ENCODE measurements at places on chromosomes 12 and 14.
A peak's percentile ranks its signal among the peaks of the same experiment; 100 is the strongest.

DNA sequence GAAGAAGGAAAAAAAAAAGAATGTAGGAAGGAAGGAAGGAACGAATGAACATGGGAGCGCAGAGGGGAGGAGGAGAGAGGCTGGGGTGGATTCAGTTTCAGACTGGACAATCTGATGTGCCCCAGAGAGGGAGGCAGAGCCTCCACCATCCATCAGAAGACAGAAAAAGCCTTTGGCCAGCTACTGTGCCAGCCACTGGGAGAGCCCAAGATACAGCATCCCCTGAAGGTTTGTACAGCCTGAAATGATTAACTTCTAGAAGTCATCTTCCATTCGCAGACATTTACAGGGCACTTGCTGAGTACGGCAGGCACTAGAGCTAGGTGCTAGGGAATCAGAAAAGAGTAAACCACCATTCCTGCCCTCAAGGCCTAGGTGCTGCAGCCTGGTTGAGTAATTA lies 9.0 kb downstream of the PLEKHG6 start:
- DNase-seq = no peak

GRCh38 chr12:121391619-121392324 lies 8.1 kb upstream of the RNF34 start:
- DNase-seq = peak; percentile 34

- DNase-seq = peak; percentile 5
These were observed 94.4 kb downstream of the CRACR2A start for GRCh38 chr12:3658327-3659163.

DNA sequence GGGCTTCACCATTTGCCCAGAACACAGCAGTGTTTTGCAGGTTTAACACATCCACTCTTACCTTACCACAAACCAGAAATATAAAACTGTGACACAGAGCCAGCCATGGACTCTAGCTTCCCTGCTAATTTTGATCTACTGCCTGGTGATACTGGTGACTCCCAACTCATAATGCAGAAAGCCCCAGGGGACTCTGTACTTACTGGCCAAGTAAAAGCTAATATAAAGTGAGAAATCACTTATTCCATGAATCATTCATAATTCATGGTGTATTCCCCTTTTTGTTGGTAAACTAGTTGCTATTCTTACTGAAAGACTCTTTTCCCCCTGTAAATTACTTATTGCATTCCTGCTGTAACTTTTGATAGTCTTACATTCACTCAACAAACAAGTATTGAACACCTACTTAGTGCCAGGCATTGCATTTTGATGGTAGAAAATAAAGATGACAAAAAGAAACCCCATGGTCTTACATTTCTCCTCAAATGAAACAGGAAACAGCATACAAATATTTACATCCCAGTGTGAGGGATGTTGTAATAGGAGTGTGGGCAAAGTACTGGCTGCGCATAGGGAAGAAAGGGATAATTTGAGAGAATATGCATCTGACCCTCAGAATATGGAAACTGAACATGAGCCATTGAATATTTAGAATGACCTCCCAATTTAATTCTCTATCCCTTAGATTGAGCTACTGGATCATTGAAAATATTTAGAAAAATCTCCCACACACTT lies 279.6 kb downstream of the PDZRN4 start:
- no peak for DNase-seq

GRCh38 chr14:70203686-70204085 lies 14.9 kb upstream of the SLC8A3 start:
- no peak for DNase-seq

- no peak for DNase-seq
These were observed 17.2 kb downstream of the RILPL1 start for GRCh38 chr12:123516216-123516780.

GRCh38 chr12:5264006-5264405 lies 167.9 kb upstream of the NTF3 start:
- peak; percentile 7 for DNase-seq

GRCh38 chr14:31965735-31966598 lies 111.1 kb upstream of the ARHGAP5 start:
- DNase-seq = no peak

DNA sequence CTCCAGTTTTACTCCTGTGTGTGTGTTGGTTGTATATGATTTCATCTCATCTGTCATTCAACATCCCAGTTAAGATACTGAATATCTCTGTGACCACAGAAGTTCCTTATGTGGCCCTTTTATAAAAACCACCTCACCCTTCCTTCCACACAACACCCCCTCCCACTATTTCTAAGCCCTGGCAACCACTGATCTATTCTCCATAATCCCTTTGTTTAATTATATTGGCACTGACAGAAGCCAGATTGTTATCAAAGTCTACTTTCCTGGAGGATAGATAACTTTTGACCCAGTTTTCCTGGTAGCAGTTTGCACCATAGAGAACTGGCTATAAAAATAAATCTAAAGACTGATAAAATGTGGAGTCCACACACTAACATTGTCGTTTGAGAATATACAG lies 902.8 kb downstream of the SLC16A7 start:
- no peak for DNase-seq

GRCh38 chr12:124703856-124704255 lies 136.4 kb upstream of the NCOR2 start:
- DNase-seq = no peak

DNA sequence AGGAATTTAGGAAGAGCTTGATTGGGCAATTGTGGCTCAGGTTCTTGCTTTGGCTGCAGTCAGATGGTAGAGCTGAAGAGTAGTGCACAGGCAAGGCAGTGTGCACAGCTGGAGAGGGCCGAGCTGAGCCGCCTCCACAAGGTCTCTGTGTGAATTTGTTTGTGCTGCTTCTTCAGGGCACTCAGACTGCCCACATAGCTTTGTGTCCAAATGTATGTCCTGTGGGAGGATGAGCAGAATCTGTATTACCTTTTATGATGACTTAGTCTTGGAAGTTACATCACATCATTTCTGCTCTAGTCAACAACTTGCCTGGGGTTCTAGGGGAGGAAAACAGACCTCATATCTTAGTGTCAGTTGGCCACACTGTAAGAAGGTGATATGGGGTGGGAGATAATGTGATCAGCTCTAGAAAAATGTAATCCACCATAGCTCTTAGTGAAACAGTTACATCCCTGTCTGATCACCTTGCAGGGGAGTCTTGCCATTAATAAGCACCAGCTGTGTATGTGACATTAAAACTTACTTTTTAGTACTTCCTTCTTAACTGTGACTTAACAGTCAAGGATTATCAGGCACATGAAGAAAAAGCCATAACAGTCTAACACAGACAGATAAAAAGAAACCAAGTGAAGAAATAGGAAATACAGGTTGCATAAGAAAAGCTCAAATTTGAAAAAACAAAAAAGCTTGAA lies 53.4 kb downstream of the RCOR1 start:
- peak; percentile 62 for DNase-seq

- no peak for DNase-seq
These were observed 485.2 kb downstream of the VRK1 start for GRCh38 chr14:97282210-97283004.

- DNase-seq = no peak
These were observed 51.4 kb downstream of the PLEKHG7 start for GRCh38 chr12:92753976-92754885.

DNA sequence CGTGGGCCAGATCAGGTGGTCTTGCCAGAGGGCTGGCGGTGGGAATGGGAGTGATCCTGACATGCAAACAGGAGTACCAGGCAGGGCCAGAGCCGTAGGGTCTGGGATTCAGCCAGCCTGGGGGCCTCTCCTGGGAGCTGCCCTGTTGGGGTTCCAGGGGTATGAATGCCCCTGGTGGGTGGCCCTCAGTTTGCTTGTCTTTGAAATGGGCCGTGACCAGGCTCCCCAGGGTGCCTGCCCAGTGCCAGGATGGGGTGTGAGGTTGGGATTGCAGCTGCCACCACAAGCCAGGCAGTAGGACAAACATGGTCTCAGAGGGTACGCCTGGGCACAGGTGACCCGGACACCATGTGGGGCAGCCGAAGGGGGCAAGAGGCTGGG lies 168.8 kb downstream of the KIF26A start:
- no peak for DNase-seq

DNA sequence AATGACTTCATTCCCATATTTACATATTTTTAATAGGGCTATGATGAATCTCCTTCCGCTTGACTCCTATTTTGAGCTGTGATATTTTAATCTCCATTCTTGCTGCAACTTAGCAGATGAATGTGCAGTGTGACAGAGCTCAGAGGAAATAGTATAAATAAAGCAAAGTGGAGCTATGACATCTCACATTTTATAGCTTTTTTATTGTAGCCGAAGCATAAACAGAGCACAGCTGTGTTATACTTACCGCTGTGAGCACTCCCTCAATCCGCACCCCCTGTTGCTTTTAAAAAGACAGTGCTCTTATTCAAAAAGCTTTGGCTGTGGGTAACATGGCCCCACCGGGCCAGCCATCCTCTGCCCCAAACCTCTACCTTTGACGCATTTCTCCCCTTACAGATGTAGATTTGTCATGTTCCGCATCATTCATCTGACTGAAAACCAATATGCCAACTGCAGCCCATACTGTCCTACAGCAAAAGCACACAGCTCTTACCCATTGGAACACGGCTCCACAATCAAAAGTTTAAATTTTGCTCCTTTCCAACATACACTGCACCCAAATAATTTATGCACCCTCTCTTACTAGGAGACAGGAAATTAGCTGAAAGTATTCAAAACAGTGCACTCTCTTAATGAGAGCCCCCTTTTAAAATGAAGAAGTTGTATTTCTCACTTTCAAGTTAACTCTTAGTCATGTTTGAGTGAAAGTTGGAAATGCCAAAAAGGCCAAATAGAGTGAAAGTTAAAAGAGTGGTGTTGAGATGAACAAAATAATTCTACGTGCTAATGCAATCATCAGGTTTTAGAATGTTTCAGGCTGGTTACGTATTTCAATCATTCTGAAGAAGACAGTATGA lies 429.3 kb upstream of the SOX5 start:
- no peak for DNase-seq

DNA sequence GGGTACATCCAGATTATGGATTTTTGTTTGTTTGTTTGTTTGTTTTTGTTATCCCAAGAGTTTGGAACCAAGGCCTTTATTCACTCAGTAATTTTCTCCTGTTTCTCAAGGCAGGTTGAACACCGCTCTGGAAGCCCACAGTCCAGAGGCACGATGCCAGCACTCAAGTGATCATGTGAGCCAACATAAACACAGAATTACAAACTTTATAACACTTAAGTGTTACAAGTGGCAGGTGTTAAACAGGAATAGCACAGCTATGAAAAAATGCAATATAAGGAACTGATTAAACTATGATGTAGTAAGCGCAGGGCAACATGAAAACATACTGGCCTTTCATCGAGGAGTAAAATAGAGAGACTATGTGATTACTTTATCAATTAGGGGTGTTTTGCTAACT lies 1885.8 kb upstream of the SEL1L start:
- DNase-seq = no peak
